ENCODE measurements at places on chromosomes 3 and 15.

- no peak for DNase-seq
Measured at GRCh38 chr3:21803604-21804003, 52.6 kb upstream of the ZNF385D start.

GRCh38 chr3:185199206-185199605, 46.3 kb upstream of the C3orf70 start:
- DNase-seq: no peak

GRCh38 chr3:171407759-171408158, 52.4 kb downstream of the TNIK start:
- no peak for DNase-seq

DNA sequence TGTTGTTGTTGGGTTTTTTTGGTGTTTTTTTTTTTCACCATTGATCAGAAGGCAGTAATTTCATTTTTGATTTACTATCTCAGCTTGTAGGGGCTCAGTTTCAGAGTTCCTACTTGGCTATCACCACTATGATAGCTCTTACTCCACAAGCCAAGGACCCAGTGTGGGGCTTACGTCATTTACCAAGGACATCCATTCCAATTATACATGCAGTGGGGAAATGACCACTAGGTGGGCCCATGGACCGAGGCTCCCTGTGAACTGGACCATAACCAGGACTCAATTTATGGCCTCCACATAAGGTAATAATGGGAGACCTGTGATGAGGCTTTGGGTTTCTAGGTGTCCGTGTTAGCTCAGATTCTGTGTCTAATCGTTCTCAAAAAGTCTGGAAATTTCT, 67.5 kb upstream of the CACNA1D start:
- DNase-seq: no peak

- no peak for DNase-seq
Measured at GRCh38 chr3:16069149-16069922, 105.1 kb upstream of the GALNT15 start.

- no peak for DNase-seq
Measured at GRCh38 chr3:23837286-23837685, 31.5 kb downstream of the UBE2E1 start.

All from dorsolateral prefrontal cortex (tissue), 122 donors.